ENCODE measurements at places on chromosomes 12 and 14.

- DNase-seq, result peak; percentile 91
Measured at GRCh38 chr12:100058482-100059029, 73.8 kb upstream of the ANKS1B start.

DNA sequence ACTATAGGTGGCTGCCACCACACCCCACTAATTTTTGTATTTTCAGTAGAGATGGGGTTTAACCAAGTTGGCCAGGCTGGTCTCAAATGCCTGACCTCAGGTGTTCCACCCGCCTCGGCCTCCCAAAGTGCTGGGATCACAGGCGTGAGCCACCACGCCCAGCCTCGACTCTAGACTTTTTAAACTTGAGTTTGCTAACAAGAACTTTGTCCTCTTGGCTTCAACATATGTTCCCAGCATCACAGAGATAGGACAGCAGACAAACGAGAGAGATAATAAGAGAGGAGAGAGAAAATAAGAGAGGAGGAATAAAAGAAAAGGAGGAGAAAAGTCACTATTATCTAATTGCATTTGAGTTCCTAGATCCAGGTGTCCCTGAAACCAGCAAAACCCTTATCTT is 119.1 kb downstream of the CEP83 start:
- DNase-seq, result no peak

DNA sequence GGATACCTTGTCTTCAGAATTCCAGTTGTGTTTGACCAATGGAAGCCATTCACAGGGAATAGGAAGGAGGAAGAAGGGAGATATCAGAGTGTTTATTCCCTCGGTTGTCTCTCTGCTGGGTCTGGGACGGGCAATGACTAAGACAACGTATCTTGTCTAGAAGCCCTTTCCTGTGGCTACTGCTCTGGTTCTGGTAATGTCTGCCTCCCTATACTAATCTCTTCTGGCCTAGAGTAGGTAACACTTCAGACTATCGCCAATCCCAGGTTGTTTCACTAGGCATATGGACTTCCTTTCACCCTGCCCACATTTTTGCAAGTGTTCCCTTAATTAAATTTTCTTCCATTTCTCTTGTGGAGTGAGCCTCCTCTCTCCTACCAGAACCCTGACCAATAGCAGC is 687.7 kb upstream of the TBX3 start:
- no peak for DNase-seq

GRCh38 chr12:80178846-80179245 is 79.5 kb downstream of the OTOGL start:
- no peak for DNase-seq

- DNase-seq, result no peak
Measured at GRCh38 chr12:76679778-76680177, 84.1 kb upstream of the ZDHHC17 start.

- DNase-seq, result no peak
Measured at GRCh38 chr14:59343585-59343984, 121.6 kb downstream of the GPR135 start.

- peak; percentile 38 for DNase-seq
Measured at GRCh38 chr14:91493169-91493568, 16.9 kb downstream of the PPP4R3A start.

DNA sequence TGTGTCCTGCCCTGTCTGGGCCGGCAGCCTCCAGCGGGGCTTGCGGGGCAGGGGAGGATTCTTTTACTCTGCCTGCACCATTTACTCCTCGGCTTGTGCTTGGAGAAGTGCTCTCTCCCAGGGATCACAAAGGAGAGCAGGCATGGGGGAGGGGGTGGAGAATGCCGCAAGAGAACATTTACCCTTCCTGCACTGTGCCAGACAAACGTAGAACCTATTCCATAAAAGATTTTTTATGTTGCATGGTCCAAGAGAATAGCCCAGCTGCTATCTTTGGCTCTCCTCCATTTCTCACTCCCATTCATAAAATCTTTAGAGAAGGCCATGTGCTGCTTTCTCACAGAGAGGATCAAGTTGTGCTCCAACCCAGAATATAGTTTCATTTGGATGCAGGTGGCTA is 159.4 kb downstream of the SPTSSA start:
- DNase-seq, result no peak

DNA sequence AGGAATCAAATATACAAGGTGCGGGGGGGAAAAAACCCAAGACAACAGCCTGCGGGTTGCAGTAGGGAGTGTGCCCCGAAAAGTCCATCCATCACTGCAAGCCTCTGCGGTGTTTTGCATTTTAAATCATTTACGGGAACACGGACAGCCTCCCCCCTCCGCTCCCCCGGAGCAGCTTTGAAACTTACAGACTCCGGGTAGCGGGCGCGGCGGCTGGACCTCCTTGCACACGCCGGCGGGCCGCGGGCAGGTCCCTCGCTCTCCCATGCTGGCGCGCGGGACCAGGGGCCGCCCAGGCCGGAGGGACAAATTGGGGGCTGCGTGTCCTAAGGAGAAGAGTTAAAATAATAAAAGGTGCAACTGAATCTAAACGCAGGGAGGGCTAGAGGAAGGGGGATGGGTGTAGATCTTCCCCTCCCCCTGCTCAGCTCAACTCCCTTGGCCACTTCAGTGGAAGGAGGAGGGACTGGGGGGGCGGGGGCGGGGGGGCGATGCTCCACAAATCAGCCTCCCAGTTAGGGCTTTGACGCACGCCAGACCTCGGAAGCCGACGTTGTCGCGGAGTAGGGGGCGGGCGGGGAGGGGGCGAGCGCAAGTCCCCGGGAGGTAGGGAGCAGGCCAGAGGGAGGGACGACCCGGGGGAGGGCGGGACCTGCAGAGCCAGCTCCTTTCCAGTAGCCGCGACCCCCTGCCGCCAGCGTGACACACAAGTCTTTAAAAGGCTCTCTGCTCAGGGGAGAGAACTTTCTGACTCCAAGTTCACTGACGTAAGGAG is at the start of gene KCNJ8:
KCNJ8 (minus strand) TSS at position 349 of the 775 bp plus-strand sequence. CDS start 1,090 bp downstream, outside the sequence.
- DNase-seq, result peak; percentile 22

GRCh38 chr14:52286661-52287649 is 19.5 kb downstream of the PTGDR start:
- DNase-seq, result peak; percentile 16

GRCh38 chr12:110743571-110744093 is 941 bp upstream of the PPP1CC start:
- no peak for DNase-seq

- DNase-seq, result no peak
Measured at GRCh38 chr14:103213331-103213730, 90.1 kb downstream of the TNFAIP2 start.

- no peak for DNase-seq
Measured at GRCh38 chr14:65594153-65594881, 181.8 kb downstream of the FUT8 start.

GRCh38 chr12:127767656-127768055 is 499.3 kb upstream of the TMEM132C start:
- DNase-seq, result no peak

DNA sequence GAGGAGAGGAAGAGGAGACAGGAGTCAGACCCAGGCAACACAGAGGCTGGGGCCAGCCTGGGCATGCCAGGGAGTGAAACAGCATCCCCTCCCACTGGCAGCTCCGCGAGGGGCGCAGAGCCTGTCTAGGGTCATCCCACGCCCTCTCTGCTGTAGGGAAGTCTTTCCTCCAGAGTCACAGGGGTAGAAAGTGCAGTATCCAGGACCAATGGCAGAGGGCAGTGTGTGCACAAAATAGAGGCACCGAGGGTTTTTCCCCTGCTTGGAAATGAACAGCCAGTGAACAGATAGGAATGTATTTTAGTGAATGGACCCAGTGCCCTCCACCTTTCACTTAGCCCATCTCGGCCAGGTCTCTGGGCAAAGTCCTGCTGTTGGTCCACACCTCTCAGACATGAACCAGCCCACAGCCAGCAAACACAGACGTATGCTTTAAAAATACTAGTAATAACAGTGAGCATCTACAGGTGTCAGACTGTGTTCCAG is 9.4 kb upstream of the KRT74 start:
- peak; percentile 42 for DNase-seq

GRCh38 chr14:104432611-104433231 is 146.8 kb upstream of the C14orf180 start:
- DNase-seq, result no peak

- DNase-seq, result no peak
Measured at GRCh38 chr12:32309811-32310736, 89.3 kb upstream of the FGD4 start.

DNA sequence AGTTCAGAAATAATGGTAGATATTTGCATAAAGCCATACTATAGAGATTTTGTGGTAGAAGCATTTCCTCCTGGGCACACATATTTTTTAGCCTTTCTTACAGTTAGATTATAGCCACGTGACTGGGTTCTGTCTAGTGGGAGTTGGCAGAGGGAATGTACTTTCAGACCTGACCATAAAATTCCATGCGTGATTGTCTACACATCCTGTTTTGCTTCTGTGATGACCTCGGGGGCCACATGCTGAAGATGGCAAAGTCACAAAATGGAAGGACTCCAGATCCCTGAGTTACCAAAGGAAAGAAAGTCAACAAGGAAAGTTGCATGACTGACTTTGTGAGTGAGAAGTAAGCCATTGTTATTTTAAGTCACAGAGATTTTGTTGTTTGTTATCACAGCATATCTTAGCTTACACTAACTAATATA is 14.6 kb upstream of the MIA2 start:
- DNase-seq, result peak; percentile 60

GRCh38 chr14:62097072-62097471 is 334.9 kb downstream of the SNAPC1 start:
- DNase-seq, result no peak

- DNase-seq, result no peak
Measured at GRCh38 chr14:21686468-21686867, 12.8 kb upstream of the OR4E1 start.

- DNase-seq, result peak; percentile 57
Measured at GRCh38 chr12:85835426-85836196, 598 bp downstream of the RASSF9 start.

GRCh38 chr14:91898372-91898771 is 31.0 kb upstream of the TC2N start:
- no peak for DNase-seq

- DNase-seq, result peak; percentile 57
Measured at GRCh38 chr12:23204933-23205778, 580.2 kb downstream of the ETNK1 start.

DNA sequence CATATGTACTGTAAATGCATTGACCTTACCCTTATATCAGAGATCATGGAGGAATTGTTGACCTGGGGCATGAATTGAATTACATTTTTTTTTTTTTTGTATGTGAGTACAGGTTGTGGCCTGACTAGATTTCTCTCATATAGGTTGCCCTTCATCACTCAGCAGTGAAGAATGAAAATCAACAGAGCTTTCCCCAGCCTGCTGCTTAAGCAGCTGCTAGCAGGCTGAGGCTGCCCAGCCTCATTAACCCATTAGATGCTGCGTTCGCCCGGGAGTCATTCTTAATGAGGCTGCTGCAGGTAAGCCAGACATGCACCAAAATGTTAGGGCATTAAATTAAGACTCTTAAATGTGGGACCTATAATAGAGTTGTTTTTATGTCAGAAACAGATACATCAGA is 236.0 kb downstream of the ETNK1 start:
- no peak for DNase-seq

DNA sequence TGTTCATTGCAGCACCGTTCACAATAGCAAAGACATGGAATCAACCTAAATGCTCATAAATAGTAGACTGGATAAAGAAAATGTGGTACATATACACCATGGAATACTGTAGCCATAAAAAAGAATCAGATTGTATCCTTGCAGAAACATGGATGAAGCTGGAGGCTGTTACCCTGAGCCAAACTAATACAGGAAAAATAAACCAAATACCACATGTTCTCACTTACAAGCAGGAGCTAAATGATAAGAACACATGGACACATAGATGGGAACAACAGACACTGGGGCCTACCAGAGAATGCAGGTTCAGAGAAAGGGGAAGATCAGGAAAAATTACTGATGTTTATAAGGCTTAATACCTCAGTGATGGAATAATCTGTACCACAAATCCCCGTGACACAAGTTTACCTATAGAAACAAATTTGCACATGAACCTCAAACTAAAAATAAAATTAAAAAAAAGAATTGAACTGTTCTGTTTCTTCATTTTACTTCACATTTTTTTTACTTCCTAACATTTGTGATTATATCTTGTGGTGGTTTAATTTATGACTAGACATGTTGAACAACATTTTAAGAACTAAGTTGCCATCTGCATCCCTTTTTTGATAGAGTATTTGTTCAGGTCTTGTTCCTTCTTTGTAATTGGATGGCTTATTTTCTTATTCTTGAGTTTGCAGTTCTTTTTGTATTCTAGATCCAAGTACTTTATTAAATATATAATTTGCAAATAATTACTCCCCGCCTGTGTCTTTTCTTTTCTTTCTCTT is 835.2 kb downstream of the FSCB start:
- no peak for DNase-seq

DNA sequence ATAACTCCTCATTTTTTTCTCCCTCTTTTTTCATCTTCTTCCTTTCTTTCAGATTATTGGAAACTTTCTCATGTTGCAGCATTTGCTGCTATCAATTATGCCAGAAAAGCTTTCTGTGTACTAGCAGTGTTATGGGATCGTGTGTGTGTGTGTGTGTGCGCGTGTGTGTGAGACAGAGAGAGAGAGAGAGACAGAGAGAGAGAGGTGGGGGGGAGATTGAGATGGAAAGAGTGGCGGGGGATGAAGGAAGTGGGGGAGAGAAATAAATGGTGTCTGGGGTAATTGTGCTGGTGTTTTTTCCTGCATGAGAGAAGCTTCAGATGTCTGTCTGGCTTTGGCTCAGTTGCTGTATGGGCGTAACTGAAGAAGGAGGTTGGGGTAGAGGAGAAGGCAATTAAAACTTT is 268.9 kb downstream of the RAD51B start:
- DNase-seq, result peak; percentile 52

All from AG10803 (cell line).